ENCODE measurements at places on chromosomes 1 and 21.

GRCh38 chr1:195618287-195618686 is 990.0 kb downstream of the KCNT2 start:
- DNase-seq, result no peak

- DNase-seq, result no peak
These were observed 138.1 kb upstream of the KIF26B start for GRCh38 chr1:245016700-245017099.

DNA sequence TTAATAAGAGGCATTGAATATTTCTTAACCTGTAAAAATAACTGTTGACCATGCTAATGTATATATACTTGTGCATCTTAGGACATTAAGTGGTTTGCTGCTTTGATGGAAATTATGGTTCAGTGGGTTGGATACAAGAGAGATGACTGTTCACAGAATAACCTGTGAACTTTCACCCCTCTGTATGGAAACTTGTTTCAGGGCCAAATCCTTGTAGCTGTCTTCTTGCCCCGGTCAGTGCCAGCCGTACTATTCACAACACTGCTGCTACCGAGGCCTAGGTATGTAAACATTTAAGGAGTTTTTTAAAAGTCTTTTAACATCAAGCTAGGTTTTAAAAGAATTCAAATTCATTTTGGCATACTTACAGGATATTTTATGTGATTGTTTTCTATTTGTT is 16.1 kb downstream of the DONSON start:
- DNase-seq, result no peak

DNA sequence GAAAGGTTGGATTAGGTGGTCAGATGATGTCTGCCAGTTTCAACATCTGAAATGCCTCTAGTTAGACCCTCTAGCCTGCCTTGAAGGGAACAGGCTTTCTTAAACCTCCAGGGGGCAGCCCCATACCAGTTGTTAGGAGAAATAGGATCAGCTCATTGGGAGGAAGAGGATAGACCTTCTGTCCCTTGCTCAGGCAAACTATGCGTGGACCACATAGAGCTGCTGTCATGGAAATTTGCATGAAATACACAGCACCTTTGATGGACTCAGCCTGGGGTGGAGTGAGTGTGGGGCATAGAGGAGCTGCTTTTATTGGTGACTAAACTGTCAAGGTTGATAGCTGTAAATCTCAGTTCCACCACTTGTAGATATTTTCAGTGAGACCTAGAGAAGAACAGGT is 38.4 kb upstream of the SPAG17 start:
- DNase-seq, result no peak

- no peak for DNase-seq
These were observed 17.8 kb downstream of the WNT9A start for GRCh38 chr1:227929751-227930472.

DNA sequence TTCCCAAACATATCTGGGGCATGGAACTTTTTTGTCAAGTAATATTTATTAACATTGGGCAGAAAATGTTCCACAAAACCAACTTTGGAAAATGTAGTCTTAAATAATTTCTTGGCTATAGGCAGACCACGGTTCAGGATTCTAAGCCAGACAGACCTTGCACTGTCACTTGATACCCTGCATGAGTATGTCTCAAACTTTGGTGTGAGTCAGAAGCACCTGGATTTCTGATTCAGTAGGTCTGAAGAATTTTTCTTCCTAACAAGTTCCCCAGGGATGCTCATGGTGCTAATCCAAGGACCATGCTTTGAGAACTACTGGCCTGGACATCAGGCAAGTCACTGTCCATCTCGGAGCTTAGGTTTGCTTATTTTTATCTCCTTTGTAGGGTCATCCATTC is 562.0 kb downstream of the PLPP3 start:
- no peak for DNase-seq

- DNase-seq, result no peak
These were observed 25.5 kb upstream of the ZNF281 start for GRCh38 chr1:200435200-200435780.

- peak; percentile 17 for DNase-seq
These were observed 1.1 kb downstream of the ADGRL2 start for GRCh38 chr1:81801651-81802456.

GRCh38 chr1:66328896-66329295 is 205.1 kb upstream of the SGIP1 start:
- DNase-seq, result no peak

DNA sequence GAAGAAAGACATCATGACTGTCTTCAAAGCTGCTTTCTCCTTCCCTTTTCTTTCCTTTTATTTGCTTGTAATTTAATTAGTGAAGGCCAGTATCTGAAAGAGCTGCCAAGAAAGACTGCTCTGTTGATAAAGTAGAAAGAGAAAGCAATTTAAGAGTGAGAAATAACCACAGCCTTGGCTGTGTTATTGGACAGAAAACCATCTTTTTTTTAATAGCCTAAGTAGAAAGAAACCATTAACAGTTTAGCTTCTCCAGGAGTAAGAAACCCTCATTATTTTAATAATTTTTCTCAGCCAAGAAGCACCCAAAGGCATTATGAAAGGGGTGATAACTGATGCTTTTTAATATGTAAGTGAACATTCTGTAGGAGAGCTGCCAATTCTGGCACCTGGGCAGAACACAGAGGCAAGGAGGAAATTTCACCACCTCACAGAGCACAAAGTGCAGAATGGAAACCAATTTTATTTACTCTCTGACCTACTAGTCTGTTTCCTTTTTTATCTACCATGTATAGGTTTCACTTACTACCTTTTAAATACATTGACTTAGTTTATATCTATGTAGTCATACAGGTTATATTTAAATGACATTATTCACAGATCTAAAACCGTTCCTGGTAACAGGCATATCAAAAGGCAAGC is 703.2 kb downstream of the MRPL39 start:
- no peak for DNase-seq

GRCh38 chr1:62234688-62235087 is 40.0 kb downstream of the L1TD1 start:
- DNase-seq, result no peak

DNA sequence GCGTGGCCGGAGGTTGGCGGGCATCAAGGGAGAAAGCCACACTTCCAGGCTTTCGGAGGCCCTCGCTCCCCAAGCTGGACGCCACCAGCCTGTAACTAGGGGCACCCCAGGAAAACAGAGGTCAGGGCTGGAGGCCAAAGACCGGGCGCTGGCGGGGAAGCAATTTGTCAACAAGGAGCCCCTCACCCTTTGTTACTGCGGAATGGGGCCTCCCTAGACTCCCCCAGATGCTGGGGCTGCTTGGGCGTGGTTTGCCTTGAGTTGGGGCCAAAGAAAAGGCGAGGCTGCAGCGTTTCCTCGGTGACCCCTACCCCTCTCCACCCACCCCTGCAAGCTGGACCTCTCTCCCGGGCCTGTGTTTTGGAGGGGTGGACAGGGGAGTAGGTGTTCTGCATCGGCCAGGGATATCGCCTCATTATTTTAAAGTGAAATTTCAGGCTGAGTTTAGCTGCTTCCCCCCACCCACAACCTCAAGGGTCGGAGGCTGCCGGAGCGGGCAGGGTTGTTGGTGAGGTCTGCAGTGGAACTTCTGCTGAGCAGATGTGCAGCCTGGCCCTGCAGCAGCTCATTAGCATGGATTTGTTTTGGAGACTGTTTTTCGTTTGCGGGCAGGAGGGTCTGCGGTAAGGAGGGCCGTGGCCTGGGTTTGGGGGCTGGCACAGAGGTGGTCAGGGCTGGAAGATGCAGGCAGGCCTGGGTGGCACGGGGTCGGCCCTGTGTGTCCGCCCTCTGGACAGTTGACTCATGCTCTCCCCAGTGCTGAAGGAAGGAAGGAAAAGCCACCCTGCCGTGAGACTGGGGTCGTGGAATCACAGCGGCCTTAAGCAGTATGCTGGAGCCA is 1.5 kb downstream of the NBL1 start:
- no peak for DNase-seq

DNA sequence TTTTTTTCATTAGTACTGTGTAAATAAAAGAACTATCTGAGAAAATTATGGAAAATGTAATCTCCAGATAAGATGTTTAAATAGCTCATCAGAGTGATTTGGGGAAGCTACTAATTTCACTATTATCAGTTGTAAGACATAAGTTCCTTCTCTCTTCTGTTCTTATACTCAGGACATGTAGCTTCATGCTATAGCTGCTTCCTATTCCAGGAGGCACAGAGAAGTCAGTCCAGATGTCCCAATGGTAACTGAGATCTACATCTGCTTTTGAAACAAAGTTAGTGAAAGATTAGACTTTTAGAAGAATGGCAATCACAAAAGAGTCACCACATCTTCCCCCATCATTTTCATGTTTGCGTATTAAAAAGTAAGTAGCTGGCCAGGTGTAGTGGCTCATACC is 5.6 kb downstream of the MAP3K21 start:
- DNase-seq, result no peak

All from NCI-H2171 (cell line).